ENCODE measurements at places on chromosomes 1 and 21.

GRCh38 chr21:45874716-45875415, 106.7 kb upstream of the COL6A1 start:
- DNase-seq = no peak

DNA sequence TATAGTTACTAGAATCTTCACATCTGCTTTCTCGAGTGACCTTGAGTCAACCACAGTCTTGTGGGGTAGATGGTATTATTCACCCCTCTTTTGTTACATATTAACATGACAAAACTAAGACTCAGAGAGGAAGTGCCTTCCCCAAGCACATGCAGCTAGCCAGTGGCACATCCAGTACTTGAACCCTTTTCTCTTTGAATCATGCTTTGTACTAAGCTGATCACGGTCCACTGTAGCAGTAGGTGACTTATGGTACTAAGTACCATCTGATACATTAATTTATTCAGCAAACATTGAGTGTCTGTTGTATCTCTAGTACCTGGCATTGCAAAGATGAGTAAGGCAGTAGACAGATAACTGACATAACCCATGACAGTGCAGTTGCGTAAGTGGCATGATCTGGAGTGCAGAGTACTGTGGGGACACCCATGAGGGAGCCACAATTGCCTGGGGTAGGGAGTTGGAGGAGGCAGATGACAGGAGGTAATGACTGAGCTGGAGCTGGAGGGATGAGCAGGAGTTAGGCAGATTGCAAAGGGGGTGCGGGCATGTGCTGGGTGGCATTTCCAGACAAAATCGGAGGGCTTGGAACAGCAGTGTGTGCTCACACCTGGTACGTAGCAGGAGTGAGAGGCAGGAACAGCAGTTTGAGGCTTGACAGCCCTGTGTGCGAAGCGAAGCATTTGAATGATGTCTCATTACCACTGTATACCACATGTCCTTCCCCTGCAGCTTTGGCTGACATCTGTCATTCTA, 29.8 kb downstream of the UCK2 start:
- DNase-seq = no peak

GRCh38 chr1:226548256-226549093, at the start of gene STUM:
TSS of gene STUM (plus strand) at chr1:226548764. CDS start at chr1:226548905, 141 bp downstream.
- no peak for DNase-seq

GRCh38 chr1:186195377-186195931, 179.6 kb downstream of the TPR start:
- no peak for DNase-seq

GRCh38 chr21:36839123-36839522, 127.3 kb downstream of the HLCS start:
- DNase-seq = no peak

DNA sequence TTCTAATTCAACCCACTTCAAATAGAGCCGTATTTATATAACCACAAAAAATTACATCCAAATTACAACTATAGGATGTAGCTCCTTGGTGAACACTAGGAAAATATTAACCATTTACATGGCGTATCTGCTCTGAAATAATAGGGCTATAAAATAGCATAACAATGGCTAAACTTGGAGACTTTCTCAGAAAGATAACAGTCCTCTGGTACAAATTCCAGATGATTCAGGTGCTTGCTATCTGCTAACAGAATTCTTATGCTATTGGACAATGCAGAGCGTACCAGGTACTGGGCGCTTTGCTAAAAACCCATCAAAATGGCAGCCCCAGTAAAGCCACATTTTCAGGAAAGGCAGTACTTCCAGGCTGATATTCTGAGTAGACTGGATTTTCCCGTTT, 209.7 kb upstream of the C8B start:
- DNase-seq = no peak

DNA sequence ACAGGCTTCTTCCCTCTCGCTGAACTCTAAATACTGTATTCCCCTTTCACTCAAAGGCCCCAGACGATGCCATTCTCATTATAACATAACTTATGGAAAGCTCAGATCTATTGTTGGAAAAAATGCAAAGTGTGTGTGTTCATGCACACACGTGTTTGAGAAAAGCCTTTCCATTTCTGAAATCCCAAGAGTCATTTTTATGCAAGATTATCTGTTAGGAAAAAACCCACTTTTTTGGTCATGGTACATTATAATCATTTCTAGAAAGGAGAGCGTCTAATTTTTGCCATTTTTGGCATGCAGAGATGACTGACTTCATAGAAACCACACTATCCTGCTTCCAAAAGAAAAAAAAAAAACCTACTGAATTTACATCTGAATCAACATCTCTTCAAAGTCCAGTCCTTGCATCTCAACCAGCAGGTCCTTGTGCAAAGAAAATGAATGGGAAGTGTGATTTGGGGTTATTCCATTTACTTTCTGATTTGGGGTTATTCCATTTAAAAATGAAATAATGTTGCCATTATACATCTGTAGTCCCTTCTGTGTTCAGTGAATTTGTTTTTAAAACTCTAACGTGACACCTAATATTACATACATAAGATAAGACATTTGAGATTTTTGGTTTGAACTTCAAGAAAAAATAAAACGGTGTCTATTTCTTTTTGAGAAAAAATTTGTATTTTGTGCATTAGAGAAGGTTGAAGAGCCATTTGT, 150.3 kb downstream of the DHRS3 start:
- DNase-seq = no peak

GRCh38 chr21:43575473-43575844, 83.8 kb downstream of the HSF2BP start:
- DNase-seq = no peak

DNA sequence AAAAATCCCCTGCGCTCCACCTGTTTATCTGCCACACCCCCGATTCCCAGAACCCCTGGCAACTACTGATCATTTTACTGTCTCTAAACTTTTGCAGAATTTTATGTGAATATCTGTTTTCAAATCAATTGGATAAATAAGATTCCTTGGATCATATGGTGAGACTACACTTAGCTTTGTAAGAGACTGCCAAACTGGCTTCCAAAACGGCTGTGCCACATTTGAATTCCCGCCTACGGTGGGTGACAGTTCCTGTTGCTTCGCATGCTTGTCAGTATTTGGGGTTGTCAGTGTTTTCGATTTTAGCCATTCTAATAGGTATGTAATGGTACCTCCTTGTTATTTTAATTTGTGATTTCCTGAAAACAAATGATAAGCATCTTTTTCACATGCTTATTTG, 22.7 kb upstream of the FMN2 start:
- DNase-seq = no peak

DNA sequence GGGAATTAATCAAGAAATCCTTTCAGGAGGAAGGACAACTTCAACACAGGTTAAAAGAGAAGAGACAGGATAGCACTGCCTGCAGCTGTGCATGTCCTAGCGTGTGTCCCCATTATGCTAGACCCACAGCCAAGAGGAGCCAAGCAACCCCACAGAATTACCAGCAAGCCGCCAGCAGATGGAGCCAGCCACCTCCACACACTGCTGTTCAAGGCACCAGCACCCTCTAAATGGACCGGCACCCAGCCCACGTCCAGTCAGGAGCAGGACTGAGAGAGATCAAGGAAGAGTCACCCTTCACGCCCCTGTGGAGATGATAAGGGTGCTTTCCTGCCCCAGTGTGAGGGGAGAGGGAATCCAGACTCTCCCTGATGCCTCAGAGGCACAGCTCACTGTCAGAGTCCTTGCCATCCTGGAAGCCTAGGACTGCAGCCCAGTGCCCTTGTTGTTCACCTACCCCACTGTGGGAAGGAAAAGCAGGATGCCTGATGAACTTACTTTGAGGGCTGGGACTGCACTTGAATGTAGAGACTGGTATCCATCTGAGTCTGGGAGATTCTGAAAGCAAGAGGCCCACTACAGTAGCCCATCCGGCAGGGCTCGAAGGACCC, 37.1 kb upstream of the CTTNBP2NL start:
- DNase-seq = peak; percentile 21

DNA sequence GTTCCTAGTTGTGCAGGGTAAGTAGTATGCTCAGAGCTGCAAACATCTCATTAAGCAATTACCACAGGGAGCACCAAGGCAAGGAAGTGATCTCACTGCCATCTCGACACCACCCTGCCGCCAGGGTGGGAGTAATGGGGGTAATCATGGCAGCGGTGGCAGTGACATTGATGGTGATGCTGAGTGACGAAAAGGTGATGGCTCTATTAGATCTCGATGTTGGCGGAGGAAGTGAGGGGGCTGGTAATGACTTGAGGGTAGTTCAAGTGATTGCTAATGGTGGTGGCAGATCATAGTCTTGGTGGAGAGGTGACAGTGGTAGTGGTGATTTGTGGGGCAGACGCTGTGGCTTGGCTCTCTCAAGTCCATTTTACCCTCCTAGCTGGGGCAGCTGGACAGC, 25.4 kb upstream of the TENT5B start:
- DNase-seq = no peak

- DNase-seq = peak; percentile 79
These were observed 5.1 kb upstream of the SSR2 start for GRCh38 chr1:156025876-156026275.

Data from NCI-H526 treated with DMSO at 0.1 percent for 48 hours (cell line).